ENCODE measurements at places on chromosomes 4 and X.

DNA sequence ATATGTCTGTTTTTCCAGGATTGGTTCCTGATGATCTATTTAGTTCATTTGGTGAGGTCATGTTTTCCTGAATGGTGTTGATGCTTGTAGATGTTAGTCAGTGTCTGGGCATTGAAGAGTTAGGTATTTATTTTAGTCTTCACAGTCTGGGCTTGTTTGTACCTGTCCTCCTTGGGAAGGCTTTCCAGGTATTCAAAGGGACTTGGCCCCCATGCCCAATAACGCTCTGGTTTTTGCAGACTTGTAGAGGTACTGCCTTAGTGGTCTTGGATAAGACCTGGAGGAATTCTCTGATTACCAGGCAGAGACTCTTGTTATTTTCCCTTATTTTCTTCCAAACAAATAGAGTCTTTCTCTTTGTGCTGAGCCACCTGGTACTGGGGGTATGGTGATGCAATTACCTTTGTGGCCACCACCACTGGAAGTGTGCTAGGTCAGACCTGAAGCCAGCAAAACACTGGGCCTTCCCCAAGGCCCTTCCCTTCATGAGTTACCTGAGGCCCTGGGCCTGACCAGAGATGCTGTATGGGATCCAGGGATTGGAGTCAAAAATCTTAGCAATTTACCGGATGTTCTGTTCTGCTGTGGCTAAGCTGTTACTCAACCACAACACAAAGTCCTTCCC is 63.3 kb upstream of the RXFP1 start:
- DNase-seq: no peak

GRCh38 chrX:135974279-135974856 is 580 bp upstream of the MMGT1 start:
- peak; percentile 82 for DNase-seq

- DNase-seq: no peak
Measured at GRCh38 chrX:10983526-10983925, 127.6 kb upstream of the HCCS start.

DNA sequence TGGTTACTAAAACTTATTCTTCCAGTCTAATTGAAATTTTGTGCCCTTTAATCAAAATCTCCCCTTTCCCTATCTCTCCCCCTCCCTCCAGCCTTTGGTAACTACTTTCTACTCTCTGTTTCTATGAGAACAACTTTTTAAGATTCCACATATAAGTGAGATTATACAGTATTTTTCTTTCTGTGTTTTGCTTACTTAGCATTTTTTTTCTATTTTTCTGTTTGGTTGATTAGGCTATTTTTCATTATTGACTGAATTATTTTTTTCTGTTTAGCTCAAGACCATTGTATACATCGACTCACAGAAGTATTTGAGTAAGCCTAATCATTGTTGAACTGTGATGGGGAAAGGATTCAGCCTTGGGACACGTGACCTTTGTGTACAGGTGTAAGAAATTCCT is 116.4 kb downstream of the PHEX start:
- DNase-seq: no peak
